ENCODE measurements at places on chromosomes 3 and 15.

GRCh38 chr3:169618894-169619792 lies 44.4 kb downstream of the MECOM start:
- no peak for DNase-seq

DNA sequence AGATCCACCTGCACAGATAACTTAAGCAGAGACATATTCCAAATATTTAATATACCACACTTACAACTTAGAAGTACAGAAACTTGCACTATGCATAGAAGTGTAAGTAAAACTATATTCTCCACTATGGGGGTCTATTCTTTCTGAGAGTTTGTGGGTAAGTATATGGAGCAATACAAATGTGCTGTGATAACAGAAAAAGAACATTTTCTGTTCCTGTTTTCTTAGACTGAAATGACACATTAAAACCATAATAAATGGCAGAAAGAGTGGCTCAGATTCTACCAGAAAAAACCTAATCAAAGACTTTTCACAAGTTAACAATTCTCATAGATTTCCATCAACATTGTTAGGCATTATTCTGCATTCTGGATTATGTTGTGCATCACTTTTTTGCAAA lies 96.6 kb upstream of the WNT7A start:
- DNase-seq = no peak

DNA sequence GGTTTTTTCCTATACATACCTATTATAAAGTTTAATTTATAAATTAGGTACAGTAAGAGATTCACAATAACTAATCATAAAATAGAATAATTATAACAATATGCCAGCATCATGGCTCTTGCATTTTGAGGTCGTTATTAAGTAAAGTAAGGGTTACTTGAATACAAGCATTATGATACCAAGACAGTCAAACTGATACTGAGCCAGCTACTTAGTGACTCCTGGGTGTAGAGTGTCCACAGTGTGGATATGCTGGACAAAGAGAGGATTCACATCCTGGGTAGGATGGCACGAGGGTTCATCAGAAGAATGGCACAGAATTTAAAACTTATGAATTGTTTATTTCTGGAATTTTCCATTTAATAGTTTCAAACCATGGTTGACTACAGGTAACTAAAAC lies 157.2 kb upstream of the IL12A start:
- DNase-seq = no peak

GRCh38 chr15:35838424-35839111 lies 292.6 kb upstream of the DPH6 start:
- no peak for DNase-seq

DNA sequence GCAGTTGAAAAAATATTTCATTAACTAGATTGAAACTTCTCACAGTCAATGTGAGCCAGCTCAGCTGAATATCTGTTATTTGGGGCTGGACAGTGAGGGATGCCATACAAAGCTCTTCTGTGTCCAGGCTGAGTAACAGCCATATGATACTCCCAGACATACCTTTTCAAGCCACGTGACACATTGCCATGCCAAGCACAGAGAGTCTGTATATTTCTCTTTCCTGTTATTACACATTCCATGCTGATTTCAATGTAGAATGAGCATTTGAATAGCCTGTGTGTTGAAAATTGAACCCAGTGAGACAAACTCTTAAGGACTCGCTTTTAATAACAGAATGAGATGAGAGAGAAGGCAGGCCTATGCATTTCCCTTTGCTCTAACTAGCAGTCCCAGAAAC lies 334.7 kb upstream of the RASGRP1 start:
- DNase-seq = no peak

DNA sequence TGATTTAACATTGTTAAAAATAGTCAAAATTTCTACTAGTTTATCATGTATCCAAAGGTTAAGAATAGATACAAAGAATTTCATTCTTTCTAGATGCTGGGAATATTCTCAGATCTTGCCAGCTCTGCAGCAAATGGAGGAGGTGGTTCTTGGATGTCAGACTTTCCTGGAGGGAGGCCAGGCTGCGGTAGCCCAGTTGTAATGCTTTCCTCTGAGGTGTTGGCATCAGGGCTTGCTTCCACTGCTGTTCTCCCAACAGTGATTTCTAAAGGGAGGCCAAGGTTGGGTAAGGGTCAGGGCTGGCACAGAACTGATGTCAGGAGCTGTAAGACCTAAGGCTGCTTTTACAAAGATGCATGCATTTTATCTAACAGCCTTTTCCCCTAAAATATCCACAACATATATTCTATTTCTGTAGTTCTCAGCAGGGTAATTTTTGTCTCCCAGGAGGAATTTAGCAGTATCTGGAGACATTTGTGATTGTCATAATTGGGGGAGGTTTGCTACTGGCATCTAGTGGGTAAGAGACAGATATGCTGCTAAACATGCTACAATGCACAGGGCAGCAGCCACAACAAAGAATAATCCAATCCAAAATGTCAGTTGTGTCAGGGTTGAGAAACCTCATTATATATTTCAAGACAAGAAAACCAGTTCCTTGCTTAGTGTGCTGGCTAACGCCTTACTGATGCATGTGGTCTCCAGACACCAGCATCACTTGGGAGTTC lies 42.0 kb upstream of the SPTSSB start:
- no peak for DNase-seq

GRCh38 chr15:88036154-88036839 lies 220.2 kb downstream of the NTRK3 start:
- no peak for DNase-seq

DNA sequence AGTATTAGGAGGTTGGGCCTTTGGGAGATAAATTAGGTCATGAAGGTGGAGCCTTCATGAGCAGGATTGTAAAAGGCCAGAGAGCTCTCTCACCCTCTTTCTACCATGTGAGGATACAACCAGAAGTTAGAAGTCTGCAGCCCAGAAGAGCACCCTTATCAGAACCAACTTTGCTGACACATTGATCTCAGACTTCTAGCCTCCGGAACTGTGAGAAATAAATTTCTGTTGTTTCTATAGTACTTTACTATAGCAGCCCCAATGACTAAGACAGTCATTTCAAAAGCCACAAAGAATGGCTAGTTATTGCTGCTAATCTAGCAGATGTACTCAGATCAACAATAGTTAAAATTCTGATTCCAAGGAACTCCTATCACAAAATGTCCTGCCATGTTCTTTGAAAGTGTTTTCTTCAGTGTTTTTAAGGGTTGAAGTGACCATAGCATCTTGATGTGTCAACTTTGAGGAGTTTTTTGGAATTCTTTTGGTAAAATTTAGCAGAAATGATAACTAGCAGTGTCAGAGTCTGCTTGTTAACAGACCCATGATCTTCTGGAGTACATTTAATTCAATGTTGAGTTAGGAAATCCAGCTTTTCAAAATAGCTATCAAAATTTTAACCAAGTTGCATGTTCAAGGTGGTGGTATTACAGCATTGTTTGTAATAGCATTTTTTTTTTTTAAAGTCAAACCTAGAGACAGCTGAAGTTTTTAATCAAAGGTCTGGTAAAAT lies 10.3 kb downstream of the DZIP3 start:
- DNase-seq = peak; percentile 65

GRCh38 chr3:63857311-63857710 lies 6.3 kb downstream of the THOC7 start:
- no peak for DNase-seq

- DNase-seq = no peak
Observed at GRCh38 chr3:115975796-115976195, 352.5 kb downstream of the GAP43 start.

DNA sequence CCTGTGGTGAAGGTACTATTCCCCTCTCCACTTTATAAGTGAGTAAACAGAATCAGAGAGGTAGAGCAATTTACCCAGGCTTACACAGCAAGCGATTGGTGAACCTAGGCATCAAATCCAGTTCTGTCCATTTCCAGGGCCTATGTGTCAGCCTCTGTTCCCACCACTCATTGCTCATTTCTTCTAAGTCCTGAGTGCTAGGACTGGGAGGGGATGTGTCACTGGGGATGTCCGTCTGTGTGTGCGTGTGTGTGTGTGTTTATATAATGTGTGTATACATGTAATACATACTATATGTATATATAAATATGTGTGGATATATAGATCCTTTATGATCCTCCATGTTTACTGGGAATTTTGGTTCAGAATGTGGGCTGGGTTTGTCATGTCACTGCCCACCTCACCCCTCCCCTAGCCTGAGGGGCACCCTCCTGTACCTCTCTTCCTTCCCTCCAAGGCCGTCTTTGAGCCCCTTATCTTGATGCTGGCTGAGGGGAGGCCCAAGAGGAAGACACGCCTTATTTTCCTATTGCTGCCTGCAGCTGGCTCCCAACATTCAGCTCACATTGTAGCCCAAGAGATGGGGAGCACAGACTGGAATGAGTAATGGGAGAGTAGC lies 2.1 kb downstream of the TMEM43 start:
- DNase-seq = no peak

DNA sequence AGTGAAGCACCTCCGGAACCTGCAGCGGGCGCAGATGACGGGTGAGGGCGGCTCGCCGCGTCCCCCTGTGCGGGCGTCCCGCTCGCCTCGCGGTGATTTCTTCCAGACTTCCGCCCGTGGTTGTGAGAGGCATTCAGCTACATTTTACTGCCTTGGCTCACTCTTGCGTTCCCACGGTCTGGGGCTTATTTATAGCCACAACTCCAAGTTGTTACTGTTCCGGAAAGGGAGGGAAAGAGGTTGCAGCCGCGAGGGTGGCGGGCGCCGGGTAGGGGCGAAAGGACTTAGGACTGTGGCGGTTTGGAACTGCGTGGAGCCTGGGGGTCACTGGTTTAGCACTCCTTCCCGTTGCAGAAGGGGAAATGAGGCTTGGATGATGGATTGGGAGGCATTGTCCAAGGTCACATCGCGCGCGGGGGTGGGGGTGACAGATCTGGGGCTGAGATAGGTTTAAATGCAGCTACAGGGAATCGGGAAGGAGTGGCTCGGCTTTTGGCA lies 1.1 kb downstream of the HES1 start:
- peak; percentile 28 for DNase-seq

DNA sequence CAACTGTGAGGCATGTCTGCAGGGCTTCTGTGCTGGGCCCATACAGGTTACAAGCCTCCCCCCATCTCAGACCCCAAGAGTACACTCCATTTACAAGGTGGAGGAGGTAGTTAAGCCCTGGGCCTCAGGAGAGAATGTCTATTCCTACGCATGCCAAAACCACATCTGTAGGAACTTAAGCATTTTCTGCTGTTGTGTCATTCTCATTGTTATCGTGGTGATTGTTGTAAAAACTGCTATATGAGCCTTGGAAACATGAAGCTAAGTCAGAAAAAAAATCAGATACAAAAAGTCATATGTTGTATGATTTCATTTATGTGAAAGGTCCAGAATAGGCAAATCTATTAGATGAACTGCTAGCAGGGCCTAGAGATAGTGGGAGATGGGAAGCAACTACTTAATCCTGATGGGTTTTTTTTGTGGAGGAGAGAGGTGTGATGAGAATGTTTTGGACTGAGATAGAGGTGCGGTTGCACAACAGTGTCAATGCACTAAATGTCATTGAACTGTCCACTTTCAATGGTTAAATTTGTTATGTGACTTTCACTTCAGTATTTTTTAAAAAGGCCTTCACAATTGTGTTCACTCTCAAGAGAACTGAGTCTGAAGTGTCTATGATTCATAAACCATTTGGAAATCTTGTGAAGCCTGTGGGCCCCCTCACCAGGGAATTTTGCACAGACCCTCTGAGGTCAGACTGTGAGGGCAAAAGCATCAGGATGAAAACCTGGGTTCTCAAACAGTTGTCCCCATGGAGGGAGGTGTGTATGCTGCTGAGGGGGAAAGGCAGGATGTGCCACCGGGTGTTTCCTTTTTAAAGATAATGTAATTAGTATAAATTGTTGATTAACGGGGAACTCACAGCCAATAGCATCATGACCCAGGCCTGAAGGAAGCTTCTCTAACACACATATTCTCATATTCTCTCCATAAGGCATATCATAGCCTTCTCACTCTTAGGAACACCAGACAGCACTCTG lies 3.2 kb downstream of the RTP3 start:
- no peak for DNase-seq

DNA sequence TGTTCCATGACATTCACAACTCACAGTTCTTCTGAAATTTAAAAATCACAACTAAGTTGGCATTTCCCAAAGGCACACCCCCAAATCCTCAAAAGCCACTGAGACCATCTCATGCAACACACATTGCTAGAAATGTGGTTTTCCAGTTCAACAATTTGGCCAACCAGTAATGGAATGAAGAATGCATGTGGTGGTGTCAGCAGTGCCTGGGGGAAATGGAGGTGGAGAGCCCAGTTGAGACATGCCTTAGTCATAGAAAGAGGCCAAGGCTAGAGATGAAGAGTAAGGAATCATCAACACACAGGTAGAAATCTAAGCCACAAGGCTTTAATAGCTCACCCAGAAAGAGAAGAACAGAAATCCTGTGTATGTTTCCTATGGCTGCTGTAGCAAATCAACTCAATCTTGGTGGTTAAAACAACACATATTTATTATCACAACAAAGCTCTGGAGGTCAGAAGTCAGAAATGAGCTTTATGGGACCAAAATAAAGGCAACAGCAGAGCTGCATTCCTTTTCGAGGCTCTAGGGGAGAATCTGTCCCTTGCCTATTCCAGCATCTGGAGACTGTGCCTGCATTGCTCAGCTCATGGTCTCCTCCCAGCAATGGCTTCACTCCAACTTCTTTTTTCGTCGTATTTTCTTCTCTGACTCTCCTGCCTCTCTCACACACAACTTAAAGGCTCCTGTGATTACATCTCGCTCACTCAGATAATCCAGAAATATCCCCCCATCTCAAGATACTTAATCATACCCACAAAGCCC lies 54.0 kb downstream of the SNTN start:
- no peak for DNase-seq

- peak; percentile 55 for DNase-seq
Observed at GRCh38 chr3:39208463-39209055, 16.2 kb upstream of the XIRP1 start.

DNA sequence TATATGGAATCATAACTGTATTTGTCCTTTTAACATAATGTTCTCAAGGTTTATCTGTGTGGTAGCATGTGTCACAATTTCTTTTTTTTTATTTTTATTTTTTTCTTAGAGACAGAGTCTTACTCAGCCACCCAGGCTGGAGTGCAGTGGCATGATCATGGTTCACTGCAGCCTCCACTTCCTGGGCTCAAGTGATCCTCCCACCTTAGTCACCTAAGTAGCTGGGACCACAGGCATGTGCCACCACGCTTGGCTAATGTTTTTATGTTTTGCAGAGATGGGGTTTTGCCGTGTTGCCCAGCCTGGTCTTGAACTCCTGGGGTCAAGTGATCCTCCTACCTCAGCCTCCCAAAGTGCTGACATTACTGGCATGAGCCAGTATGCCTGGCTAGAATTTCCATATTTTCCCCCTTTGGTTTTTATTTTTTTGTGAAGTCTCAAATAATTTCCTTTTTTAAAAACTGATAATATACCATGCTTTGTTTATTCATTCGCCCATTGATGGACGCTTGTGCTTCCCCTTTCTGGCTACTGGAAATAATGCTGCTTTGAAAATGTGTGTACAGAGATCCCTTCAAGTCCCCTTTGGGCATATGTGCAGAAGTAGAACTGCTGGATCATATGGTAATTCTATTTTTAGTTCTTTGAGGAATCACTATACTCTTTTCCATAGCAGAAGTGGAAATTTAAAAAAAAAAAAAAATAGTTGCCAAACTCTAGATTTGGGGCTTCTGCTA lies 28.4 kb downstream of the TMEM40 start:
- DNase-seq = no peak
